ENCODE measurements at places on chromosomes 12 and 14.

DNA sequence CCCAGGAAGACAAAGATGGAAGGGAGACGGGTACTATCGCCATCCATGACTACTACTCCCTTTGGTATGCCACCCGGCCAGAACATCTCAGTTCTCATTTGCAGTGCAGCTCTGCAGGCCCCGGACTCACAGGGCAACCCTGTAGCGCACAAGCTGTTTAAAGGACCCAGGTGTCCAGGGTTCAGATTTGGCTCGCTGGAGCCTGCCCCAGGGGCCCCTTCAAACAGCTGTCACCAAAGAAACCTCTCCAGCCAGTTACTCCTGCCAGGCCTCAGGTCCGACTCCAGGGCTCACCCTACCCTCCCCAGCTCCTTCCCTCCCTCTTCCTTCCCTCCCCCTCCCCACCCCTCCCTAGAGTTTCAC, 5.5 kb upstream of the CHD4 start:
- DNase-seq: no peak

DNA sequence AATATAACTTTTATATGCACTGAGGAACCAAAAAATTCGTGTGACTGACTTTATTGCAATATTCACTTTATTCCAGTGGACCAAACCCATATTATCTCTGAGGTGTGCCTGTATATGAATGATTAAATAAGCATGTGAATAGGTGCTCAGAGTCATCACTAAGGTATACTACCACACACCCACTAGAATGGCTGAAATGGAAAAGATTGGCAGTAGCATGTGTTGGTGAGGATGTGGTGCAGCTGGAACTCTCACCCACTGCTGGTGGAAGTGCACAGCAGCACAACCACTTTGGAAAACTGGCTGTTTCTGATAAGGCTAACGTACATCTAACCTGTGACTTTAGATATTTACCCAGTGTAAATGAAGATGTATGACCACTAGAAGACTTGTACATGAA, 36.8 kb downstream of the GOLGA5 start:
- no peak for DNase-seq

GRCh38 chr14:33693237-33693636, 257.6 kb downstream of the EGLN3 start:
- no peak for DNase-seq

GRCh38 chr12:115313929-115314328, 630.0 kb upstream of the TBX3 start:
- DNase-seq: no peak

DNA sequence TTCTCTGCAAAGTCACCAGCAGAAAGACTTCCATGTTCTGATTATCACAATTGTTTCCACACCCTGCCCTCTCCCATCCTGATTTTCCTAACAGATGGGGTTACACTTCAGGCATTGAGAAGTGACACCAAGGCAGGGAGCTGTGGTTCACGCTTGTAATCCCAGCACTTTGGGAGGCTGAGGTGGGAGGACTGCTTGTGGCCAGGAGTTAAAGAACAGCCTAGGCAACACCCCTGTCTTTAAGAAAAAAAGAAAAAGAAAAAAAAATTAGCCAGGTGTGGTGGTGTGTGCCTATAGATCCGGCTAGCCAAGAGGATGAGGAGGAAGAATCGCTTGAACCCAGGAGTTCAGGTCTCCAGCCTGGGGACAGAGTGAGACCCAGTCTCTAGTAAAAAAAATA, 5.2 kb downstream of the PPP1CC start:
- no peak for DNase-seq

GRCh38 chr14:103404920-103405319, 19.7 kb downstream of the MARK3 start:
- DNase-seq: no peak
